ENCODE measurements at places on chromosomes 6 and 20. TPM values are rescaled to one million over a fixed set of nuclear protein-coding genes. Genes with fewer than 3 reads are reported as not detected.

DNA sequence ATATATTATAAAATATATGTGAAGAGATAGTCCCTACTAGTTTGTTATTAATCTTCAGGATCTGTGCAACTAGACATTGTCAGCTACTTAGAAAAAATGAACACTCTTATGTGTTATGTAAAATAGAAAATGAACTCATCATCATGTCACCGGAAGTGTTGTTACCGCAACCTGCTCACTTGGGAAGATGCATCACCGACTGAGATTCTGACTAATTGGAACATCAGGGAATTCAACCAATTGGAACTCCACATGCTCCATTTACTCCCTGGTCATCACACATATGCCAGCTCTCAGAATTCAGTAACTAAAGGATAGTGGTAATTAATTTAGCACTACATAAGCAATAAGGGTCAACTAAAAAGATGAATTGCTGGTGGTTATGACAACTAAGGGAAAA lies 16.7 kb upstream of the B3GAT2 start:
- no peak for DNase-seq

GRCh38 chr6:39193201-39193791 lies 36.0 kb downstream of the KCNK5 start:
- DNase-seq: no peak

DNA sequence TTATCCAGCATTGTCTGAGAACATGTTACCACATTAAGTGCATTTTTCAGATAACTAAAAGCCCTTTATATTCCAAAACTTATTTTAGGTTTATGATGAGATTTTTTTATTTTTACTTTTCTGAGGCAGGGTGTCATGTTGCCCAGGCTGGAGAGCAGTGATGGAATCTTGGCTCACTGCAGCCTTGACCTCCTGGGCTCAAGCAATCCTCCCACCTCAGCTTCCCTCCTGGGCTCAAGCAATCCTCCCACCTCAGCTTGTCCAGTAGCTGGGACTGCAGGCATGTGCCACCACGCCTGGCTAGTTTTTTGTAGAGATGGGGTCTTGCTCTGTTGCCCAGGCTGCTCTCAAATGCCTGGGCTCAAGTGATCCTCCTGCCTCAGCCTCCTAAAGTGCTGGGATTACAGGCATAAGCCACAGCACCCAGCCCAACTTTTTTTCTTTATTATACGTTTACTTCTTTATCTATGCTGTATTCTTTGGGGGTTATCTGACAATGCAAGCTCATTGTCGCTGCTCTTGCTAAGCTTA lies 6.2 kb downstream of the DYNLT1 start:
- DNase-seq: no peak

DNA sequence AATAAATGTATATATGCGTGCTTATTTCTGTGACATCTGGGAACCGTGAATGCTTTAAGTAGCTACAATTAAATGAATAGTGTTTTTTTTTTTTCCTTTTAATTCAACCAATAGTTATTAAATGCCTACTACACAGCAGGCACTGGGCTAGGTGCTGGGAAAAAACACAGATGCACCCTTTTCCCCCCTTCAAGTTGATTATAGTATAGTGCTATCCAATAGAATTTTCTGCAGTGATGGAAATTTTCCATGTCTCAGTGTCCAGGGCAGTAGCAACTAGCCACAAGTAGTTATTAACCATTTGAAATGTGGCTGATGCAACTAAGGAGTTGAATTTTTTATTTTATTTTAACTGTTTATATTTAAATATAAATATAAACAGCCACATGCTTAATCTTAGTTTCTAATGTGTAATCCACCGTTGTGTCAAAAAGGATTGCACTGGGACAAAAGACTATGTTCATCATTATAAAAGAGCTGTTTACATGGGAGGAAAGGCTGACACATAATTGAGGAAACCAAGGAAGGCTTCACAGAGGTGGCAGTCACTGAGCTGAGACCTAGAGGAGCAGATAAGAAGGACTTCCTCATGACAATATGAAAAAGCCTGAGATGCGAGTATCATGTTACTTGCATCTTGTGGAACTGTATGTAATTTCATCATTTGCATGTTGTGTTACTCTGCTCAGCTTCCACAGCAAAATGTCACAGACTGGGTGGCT lies 261.2 kb upstream of the PLCB4 start:
- no peak for DNase-seq

DNA sequence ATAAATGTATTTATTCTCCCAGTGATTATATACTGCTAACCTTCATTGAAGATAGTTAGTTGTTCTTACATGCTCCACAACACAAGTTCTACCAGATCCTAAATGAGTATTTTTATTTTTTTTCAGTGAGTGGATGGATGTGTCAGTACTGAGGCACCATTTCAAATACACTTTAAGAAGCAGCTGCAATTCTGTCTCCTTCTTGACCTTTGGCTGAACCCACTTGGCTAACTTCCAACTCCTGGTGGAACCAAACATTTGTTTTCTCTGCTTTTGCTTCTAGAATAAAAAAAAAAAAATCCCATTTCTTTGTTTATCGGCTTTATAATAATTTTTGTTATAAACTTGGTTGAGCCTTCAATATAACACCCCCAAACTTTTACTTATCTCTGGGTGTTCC lies 458.3 kb upstream of the MAP3K7 start:
- DNase-seq: peak; percentile 34

DNA sequence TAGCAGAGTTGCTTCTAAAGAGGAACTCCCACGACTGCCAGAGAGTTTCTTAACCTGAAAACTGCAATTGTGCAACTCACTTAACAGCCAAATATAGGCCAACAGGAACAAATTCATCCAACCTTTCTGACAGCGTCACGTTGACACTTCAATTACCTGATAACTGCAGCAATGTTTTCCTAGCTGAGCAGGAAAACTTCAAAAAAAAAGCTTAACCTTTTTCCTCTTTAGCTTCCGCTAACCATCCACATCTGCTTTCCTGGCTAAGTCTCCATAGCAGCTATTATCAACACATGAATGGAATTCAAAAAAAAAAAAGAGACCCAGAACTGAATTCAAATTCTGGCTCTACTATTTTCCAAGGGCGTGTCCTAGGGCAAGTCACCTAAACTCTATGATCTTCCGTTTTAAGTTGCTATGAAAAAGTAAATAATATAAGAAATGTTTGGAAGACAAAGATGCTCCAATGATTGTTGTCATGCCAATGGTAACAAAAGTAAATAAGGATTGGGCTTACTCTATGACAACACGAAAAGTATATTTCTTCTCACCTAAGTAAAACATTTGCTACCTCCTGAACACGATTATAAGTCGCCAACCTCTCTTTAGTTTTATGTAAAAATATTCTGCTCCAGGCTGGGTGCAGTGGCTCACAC lies 524.6 kb upstream of the JARID2 start:
- no peak for DNase-seq

SCAF8 gene
- 36.5 TPM for polyA plus RNA-seq

DNA sequence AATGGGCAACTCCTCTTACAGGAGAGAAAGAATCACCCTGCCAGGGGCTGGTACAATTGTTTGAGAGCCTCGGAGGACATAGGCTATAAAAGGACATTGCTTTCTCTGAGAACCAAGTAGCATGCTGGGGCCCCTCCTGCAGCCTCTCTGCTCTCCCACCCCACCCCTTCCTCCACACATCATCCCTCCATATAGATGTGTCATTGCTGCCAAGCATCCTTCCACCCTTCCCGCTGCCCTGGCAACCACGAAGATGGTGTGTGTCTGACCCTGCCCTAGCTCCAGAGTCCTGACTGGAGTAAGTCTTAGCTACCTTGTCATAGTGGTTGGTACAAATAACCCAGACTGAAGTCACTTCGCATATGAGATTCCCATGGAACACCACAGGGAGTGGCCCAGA lies 129.7 kb downstream of the SNX5 start:
- no peak for DNase-seq

DNA sequence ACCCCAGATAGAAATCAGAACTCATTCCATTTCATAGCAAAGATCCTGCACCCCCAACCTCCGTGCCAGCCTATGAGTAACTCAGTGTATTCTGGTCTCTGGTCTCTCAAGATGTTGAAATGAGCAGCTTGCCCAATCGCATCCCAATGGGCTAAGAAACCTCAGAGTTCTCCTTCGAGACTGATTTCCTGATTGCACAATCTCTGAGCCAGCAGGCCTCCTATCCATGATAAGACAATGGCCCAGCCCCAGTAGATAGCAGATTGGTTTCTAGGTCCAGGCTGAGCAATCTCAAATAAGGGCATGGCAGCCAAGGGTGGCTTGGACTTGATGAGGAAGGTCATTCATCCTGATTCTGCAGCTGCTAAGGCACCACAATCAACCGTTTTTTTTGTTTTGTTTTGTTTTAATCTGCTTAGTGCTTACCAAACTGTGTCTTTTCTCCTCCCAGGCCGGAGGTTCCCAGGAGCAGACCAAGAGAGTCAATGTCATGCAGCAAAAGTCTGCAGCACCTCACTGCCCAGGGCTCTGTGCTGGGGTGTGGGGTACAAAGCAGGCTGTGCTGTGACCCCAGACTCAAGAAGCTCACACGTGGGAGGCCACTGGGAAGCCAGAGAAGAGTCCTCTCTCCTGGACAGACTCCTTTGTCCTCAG lies 125.1 kb upstream of the NXT1 start:
- no peak for DNase-seq

BTNL2 gene
- 0.28 TPM for polyA plus RNA-seq

LAMA5 gene
- 96.2 TPM for polyA plus RNA-seq

WFDC12 gene
- polyA plus RNA-seq: not detected

SMIM13 gene
- 9.1 TPM for polyA plus RNA-seq

GRCh38 chr6:71289039-71289801 lies 609 bp downstream of the OGFRL1 start:
- DNase-seq: peak; percentile 24

DEFB124 gene
- polyA plus RNA-seq: 0.88 TPM

KIF25 gene
- 0.99 TPM for polyA plus RNA-seq

PSORS1C1 gene
- 0.85 TPM for polyA plus RNA-seq

Measured in hindlimb muscle (tissue), 1 donor.